ENCODE measurements at places on chromosomes 4 and X.

DNA sequence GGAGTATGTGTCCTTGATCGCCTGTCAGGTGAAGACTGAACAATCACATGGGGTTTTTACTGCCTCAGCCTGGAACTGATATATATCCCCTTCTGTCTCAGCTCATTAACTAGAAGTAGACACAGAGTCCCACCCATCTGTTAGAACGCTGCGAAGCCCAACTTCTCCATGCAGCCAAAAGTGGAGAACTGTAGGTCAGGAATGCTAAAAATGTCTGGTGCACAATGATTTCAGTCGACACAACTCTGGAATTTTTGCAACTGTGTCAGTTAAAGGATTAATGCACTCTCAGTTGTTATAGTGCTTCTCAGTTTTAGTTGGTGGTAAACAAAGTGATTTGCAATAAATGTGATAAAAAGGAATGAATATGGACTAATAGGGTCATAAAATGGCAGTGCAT is 287.2 kb downstream of the INPP4B start:
- DNase-seq: no peak

DNA sequence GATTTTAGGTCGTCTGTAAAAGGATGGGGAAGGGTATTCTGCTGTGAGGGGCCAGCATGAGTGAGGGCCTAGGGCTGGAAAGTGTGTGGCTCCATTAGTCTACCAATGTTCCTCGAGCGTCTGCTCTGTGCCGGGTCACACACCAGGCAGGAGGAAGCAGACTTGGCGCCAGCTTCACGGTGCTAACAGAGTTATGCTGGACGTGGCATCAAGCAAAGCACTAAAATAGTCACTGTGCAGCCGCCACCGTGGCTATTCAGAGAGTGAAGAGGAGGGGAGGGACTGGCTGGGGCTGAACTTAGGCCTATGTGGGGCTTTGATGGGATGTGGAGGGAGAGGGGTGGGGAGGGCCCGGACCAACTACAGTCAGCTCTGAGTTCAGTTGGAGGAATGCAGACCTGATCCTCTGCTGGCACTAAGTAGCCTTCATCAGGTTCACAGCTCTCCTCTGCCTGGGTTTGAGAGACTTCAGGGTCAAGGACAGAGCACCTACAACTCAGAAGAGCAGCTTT is 83.9 kb upstream of the MSX1 start:
- DNase-seq: no peak

GRCh38 chrX:48460606-48461005 is 9.5 kb downstream of the SLC38A5 start:
- no peak for DNase-seq

DNA sequence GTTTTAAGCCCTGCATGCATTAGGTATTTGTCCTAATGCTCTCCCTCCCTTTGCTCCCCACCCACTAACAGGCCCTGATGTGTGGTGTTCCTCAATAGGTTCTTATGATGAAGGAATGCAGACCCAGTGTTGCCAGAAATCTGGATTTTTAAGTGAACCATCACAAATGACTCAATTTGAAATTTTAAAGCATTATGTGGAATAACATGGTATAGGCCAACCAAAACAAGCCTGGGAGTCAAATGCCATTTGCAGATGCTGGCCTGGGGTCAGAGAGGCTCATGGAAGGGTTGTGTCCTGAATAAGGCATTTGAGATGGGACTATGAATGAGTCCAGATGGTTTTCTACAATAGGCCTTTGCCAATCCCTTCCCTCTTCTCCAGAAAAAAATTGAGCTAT is 179.6 kb downstream of the SHROOM3 start:
- no peak for DNase-seq

GRCh38 chr4:40617872-40618271 is 11.8 kb downstream of the RBM47 start:
- no peak for DNase-seq

- DNase-seq: no peak
These were observed 195.3 kb upstream of the LNX1 start for GRCh38 chr4:53786632-53787031.

GRCh38 chr4:7831330-7831729 is 108.3 kb downstream of the AFAP1 start:
- no peak for DNase-seq

- DNase-seq: no peak
These were observed 333.8 kb upstream of the TENM3 start for GRCh38 chr4:181909368-181909767.

DNA sequence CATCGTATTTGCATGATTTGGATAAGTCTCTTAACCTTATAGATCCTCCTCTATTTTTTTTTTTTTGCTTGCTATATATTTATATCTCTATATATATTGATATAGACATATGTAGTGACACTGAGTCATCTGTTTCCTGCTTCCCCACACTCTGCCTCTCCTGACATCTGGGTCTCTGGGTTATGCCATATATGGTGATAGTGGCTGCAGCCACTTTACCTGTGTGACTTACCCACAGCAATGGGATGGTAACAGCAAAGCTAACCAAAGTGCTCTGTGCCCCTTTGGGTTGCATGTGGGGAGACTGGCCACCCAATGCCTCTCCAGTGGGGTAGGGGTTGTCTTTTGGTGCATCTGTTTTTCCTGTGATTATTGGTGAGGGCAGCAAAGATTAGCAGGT is 14.5 kb downstream of the CMC4 start:
- DNase-seq: no peak
